Glomerular endothelial cell (primary cell): ENCODE measurements at places on chromosomes 13 and 19.

GRCh38 chr13:37097076-37097475 is 8.4 kb downstream of the CSNK1A1L start:
- DNase-seq: no peak

GRCh38 chr13:98315902-98316301 is 138.8 kb upstream of the RNF113B start:
- no peak for DNase-seq

- DNase-seq: no peak
Measured at GRCh38 chr19:30116984-30117555, 175.0 kb downstream of the URI1 start.

DNA sequence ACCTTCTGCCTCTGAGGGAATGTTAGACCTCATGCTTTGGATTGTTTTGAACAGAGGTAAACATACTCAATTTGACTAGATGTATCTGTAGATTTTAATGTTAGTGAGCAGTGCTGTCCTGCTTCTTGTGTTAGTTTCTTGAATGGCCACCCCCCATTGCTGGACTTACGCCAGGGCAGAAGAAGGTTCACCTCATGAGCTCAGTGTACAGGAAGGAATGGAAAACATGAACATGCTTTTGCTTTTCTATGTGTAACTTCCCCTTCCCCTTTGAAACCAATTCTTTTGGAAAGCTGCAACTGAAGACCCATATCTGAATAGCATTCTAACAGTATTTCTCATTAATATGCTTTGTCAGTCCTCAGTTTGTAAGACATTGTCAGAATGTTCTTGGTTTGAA is 32.3 kb downstream of the WASF3 start:
- DNase-seq: peak; percentile 69

DNA sequence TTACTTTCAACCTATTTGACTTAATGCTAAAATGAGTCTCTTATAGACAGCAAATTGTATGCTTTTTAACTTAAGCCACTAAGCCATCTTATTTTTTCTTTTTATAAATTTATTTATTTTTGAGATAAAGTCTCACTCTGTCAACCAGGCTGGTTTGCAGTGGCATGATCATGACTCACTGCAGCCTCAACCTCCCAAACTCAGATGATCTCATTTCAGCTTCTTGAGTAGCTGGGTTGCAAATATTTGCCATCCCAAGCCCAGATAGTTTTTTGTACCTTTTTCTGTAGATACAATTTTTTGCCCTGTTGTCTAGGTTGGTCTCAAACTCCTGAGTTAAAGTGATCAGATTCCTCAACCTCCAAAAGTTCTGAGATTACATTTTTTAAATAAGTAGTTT is 27.1 kb downstream of the ZNF714 start:
- no peak for DNase-seq

GRCh38 chr13:90103099-90103784 is 1244.2 kb upstream of the MIR17HG start:
- no peak for DNase-seq

GRCh38 chr19:45924891-45925447 is 10.4 kb upstream of the NANOS2 start:
- DNase-seq: no peak

GRCh38 chr13:40130871-40131636 is 475.6 kb downstream of the COG6 start:
- peak; percentile 64 for DNase-seq

DNA sequence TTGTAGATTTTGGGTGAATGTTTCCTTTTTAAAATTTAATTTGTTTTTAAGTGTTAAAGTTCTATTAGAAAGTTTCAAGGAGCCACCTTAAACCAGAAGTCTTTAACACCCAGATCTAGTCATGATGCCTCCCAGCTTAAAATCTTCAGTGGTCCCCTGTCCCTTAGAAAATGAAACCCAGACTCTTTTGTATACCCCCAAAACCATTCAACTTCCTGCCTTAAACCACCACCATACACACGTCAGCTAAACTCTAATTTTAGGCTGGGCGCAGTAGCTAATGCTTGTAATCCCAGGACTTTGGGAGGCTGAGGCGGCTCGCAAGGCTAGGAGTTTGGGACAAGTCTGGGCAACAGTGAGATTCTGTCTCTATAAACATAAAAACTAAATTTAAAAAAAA is 37.9 kb downstream of the N4BP2L1 start:
- DNase-seq: no peak

GRCh38 chr19:3563709-3564524 is 6.5 kb upstream of the MFSD12 start:
- no peak for DNase-seq

DNA sequence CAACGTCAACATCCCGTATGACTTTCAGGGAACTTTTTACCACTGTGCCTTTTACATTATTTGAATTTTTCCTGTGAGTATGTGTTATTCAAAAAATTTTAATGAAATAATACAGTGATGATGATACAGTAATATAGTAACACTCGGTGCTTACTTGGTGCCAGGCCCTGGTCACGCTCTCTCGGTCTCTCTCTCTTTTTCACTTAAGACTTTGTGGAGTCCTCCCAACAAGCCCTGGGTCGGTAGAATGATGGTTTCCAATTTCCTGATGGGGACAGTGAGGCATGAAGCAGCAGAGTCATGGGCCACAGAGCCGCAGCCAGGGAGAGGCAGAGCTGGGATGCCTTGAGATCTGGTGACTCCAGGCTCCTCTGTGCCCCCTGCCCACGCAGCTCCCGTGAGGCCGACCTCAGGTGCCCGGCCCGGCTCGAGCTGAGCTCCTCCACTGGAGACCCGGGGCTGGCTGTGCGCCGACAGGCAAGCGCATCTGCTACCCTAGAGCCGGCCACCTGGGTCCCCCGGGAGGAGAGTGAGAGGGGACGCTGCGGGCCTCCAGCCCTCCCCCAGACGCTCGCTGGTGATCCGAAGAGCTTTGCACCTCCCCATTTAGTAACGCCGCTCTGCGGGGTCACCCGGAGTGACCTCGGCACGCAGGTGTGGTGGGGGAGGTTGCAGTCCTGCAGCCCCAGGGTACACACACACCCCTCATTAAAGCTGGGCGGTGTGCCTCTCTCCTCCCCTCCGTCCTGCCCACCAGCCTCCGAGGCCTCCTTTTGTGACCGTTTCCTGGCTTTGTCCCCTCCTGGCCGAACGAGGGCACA is 4.4 kb upstream of the SBK3 start:
- peak; percentile 65 for DNase-seq

- no peak for DNase-seq
Measured at GRCh38 chr13:98279473-98280175, 102.6 kb upstream of the RNF113B start.

DNA sequence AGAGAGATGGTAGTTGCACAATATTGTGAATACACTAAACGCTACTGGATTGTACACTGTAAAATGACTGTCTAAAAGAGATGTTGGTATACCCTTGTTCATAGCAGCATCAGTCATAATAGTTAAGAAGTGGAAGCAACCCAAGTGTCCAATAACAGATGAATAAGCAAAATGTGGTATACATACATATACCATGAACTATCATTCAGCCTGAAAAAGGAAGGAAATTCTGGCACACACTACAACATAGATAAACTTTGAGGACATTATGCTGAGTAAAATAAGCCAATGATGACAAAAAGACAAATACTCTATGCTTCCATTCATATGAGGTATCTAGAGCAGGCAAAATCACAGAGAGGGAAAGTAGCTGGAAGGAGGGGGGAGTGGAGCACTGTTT is 16.0 kb downstream of the DZIP1 start:
- no peak for DNase-seq

DNA sequence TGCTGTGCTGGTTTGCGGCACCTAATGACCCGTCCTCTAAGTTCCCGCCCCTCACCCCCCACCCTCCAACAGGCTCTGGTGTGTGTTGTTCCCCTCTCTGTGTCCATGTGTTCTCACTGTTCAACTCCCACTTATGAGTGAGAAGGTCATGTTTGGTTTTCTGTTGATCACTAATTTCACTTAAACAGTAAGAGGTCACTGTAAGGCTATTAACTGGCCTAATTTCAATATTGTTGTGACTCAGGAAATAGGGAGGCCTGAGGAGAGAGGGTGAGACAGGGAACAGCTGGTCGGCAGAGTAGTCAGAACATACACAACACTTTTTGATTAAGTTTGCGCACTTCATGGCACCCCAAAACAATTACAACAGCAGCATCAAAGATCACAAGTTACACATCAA is 15.6 kb downstream of the TUBGCP3 start:
- no peak for DNase-seq

- no peak for DNase-seq
Measured at GRCh38 chr13:98365302-98365701, 188.2 kb upstream of the RNF113B start.
